Gastrocnemius medialis (tissue), 4 donors: ENCODE measurements at places on chromosomes 3 and 15. TPM values are rescaled to one million over a fixed set of nuclear protein-coding genes. Genes with fewer than 3 reads are reported as not detected.
A peak's percentile ranks its signal among the peaks of the same experiment; 100 is the strongest.

DNA sequence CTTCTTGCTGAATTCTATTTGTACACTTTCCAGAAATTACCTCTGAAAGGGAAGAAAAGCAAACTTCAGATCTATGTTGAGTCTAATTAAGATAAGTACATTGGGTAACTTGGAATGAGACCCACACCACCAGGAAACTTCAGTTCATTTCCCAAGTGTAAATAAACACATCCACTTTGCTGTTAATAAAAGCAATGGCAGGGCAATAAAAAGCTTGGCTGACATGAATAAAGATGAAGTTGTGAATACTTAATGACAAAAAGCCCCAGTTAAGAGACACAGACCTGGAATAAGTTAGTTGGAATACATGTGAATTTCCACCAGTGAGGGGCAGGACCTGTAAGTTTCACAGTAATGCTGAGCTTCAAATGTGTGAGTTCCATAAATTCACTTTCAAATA, 83.3 kb downstream of the MEX3B start:
- no peaks in the 10 kb centered on the region for H3K36me3 ChIP-seq
- H3K4me3 ChIP-seq, result no peak overlapping the region
- DNase-seq, result no peak
- H3K4me1 ChIP-seq, result no peaks in the 10 kb centered on the region
- no peaks in the 10 kb centered on the region for H3K27me3 ChIP-seq
- no peak overlapping the region for H3K27ac ChIP-seq

GRCh38 chr3:170714562-170715535, 129.0 kb upstream of the SLC7A14 start:
- DNase-seq, result no peak
- no peaks in the 10 kb centered on the region for H3K36me3 ChIP-seq
- H3K27ac ChIP-seq, result no peak overlapping the region
- no peak overlapping the region for H3K4me3 ChIP-seq
- H3K27me3 ChIP-seq, result no peaks in the 10 kb centered on the region
- H3K4me1 ChIP-seq, result no peaks in the 10 kb centered on the region

DNA sequence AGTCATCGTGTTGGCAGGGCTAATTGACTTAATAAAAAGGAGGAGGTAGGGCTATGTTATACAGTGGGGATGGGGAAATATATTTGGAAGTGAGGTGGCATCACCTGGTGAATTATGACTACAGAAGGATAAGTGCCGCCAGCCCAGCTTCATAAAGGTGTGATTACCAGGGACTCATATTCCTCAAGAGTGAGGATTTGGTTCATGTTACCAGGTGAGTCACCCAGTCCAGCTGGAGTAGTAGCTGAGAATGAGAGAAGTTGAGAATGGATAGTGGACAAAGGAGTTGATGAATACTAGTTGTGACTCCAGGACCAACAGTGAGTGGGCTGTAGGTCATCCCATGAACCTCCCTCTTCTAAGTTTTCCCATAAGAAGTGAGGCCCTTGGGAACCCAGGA, 143.0 kb upstream of the GALNT15 start:
- H3K27ac ChIP-seq, result no peak overlapping the region
- DNase-seq, result no peak
- H3K4me3 ChIP-seq, result no peak overlapping the region
- peaks cover 11% of the 10 kb centered on the region for H3K4me1 ChIP-seq
- H3K36me3 ChIP-seq, result no peaks in the 10 kb centered on the region
- H3K27me3 ChIP-seq, result no peaks in the 10 kb centered on the region

DNA sequence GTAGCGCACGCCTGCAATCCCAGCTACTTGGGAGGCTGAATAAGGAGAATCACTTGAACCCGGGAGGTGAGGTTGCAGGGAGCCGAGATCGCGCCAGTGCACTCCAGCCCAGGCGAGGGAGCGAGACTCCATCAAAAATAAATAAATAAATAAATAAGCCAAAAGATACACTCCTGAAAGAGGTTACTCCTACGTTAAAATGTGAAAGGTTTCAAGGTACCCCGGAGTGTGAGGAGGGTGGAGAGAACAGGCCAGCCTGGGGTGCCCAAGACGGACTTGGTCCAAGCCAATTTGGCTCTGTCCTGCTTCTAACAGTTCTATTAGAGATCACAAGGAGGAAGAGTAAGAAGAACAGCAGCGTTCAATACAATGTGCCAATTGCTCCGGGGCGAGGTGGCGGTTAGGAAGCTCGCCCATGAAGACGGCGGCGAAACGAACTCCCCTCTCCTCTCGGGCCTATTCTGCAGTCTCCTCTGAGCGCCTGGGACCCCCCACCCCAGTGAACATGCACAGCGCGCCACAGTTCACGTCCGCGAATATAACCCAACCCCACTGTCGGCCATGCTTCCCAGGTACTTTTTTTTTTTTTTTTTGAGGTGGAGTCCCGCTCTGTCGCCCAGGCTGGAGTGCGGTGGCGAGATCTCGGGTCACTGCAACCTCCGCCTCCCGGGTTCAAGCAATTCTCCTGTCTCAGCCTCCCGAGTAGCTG, 942 bp downstream of the ELP6 start:
- DNase-seq, result no peak
- peaks cover 5% of the 10 kb centered on the region for H3K4me1 ChIP-seq
- H3K36me3 ChIP-seq, result no peaks in the 10 kb centered on the region

GRCh38 chr3:49339581-49339940, 292 bp downstream of the USP4 start:
- peak overlapping the region; percentile 90 for H3K27ac ChIP-seq
- DNase-seq, result no peak
- H3K4me3 ChIP-seq, result peak overlapping the region; percentile 86

GRCh38 chr3:126978291-126978690, 4.6 kb upstream of the PLXNA1 start:
- H3K4me1 ChIP-seq, result peaks cover 7% of the 10 kb centered on the region
- DNase-seq, result no peak
- H3K27me3 ChIP-seq, result no peaks in the 10 kb centered on the region
- H3K27ac ChIP-seq, result no peak overlapping the region

DNA sequence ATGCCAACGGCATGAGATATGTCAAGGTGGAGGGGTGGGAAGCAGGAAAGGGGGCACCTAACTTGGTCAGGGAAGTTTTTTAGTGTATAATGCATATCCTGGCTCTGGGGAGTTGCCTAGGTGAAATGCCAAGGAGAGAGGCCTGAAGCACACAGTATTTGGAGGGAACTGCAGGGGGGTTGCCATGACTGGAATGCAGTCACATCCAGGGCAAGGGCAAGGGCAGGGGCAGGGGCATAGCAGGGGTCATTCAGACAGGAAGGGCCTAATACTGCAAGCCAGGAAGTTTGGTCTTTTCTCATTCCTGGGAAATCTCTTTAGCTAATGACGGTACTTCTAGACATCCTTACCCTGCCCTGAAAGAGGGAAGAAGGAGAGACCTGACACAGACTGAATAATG, 60.5 kb downstream of the MYRIP start:
- H3K4me3 ChIP-seq, result no peak overlapping the region
- no peaks in the 10 kb centered on the region for H3K4me1 ChIP-seq
- DNase-seq, result no peak
- H3K27ac ChIP-seq, result no peak overlapping the region
- H3K27me3 ChIP-seq, result no peaks in the 10 kb centered on the region
- H3K36me3 ChIP-seq, result no peaks in the 10 kb centered on the region

GRCh38 chr15:68558318-68559305, 20.2 kb upstream of the CORO2B start:
- no peaks in the 10 kb centered on the region for H3K27me3 ChIP-seq
- no peaks in the 10 kb centered on the region for H3K36me3 ChIP-seq
- no peak for DNase-seq
- peaks cover 4% of the 10 kb centered on the region for H3K4me1 ChIP-seq
- H3K4me3 ChIP-seq, result peak overlapping the region; percentile 43
- no peak overlapping the region for H3K27ac ChIP-seq

CHRM5 gene
- not detected for total RNA-seq

SIN3A gene
- total RNA-seq, result 16.1 TPM

PPP1R14D gene
- 0.51 TPM for total RNA-seq
